Testis (tissue), 5 donors: ENCODE measurements at places on chromosomes 7 and 10.
A peak's percentile ranks its signal among the peaks of the same experiment; 100 is the strongest.

GRCh38 chr10:60978287-60979115, 34.5 kb upstream of the RHOBTB1 start:
- H3K27me3 ChIP-seq: no peaks in the 10 kb centered on the region
- H3K4me3 ChIP-seq: no peak overlapping the region
- H3K4me1 ChIP-seq: peaks cover 15% of the 10 kb centered on the region
- no peaks in the 10 kb centered on the region for H3K36me3 ChIP-seq
- H3K27ac ChIP-seq: peak overlapping the region; percentile 72
- peak; percentile 86 for DNase-seq

DNA sequence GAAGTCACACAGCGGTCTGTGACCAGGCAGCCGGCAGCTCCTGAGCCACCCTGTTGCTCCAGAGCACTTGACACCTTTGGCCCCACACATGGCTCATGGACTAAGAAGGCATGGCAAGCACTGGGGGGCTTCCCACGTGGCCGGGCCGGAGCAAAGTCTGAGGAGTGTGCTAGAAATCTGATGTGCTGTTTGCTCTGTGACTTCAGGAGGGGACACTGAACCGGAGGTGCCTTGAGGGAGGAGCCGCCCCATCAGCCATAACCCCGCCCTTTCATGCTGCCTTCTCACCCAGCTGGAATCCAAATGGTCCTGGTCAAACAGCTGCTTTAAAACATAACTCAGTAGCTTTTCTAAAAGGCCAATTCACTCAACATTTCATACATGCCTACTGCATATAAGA, 33.5 kb downstream of the PROSER2 start:
- no peaks in the 10 kb centered on the region for H3K36me3 ChIP-seq
- no peak for DNase-seq
- H3K27me3 ChIP-seq: no peaks in the 10 kb centered on the region
- no peak overlapping the region for H3K27ac ChIP-seq
- H3K4me3 ChIP-seq: no peak overlapping the region
- no peaks in the 10 kb centered on the region for H3K4me1 ChIP-seq

GRCh38 chr7:75943864-75944263, 28.9 kb downstream of the POR start:
- no peak overlapping the region for H3K4me3 ChIP-seq
- no peaks in the 10 kb centered on the region for H3K36me3 ChIP-seq
- H3K4me1 ChIP-seq: peaks cover 5% of the 10 kb centered on the region
- H3K27ac ChIP-seq: no peak overlapping the region
- H3K27me3 ChIP-seq: no peaks in the 10 kb centered on the region

- H3K36me3 ChIP-seq: no peaks in the 10 kb centered on the region
- no peak for DNase-seq
- H3K27me3 ChIP-seq: no peaks in the 10 kb centered on the region
- H3K4me1 ChIP-seq: no peaks in the 10 kb centered on the region
- H3K4me3 ChIP-seq: no peak overlapping the region
Measured at GRCh38 chr10:97013983-97014382, 171.8 kb downstream of the SLIT1 start.
